Tibial nerve (tissue), 4 donors: ENCODE measurements at places on chromosomes 6 and 20. TPM values are rescaled to one million over a fixed set of nuclear protein-coding genes. Genes with fewer than 3 reads are reported as not detected.

The CCN6 gene
- total RNA-seq: 0.39 TPM

The PSMG4 gene
- total RNA-seq: 28.8 TPM

DNA sequence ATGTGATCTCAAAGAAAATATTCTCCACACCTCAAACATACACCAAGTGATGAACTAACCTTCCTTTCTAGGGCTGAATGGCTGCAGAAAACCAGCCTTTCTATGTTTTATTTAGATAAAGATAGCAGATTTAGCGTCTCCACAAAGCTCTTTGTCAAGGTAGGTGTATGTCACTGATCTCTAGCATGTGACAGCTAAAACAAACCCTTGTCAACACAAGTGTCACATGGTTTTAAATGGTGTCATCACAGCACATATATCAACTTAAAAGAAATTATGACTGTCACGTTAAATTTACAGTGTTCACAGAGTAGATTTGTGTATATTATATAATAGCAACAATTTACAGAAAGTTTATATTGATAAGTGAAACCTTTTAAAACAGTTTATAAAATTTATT lies 58.3 kb downstream of the TENT5A start:
- H3K4me1 ChIP-seq: no peaks in the 10 kb centered on the region
- DNase-seq: no peak
- no peak overlapping the region for H3K4me3 ChIP-seq
- H3K27ac ChIP-seq: no peak overlapping the region
- H3K27me3 ChIP-seq: no peaks in the 10 kb centered on the region
- no peaks in the 10 kb centered on the region for H3K36me3 ChIP-seq

The TMEM200A gene
- 10.5 TPM for total RNA-seq

DNA sequence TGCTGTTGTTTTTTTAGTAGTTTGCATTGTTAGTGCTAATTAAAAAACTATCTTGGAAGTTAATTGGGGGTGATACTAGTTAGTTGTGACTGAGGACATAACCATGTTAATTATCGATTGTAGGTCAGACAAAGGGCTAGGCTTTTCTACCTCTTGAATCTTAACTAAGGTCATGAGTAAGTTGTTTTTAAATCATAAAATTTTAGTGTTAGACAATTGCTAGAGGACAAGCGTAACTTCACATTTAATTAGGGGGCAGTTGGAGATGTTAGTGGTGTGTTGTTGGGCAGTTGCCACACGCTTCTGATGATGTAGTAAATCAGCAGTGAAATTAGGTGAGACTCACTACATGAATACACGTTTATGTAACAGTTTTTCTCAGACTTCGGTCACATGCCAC lies 619.1 kb upstream of the FLRT3 start:
- H3K4me3 ChIP-seq: no peak overlapping the region
- H3K36me3 ChIP-seq: no peaks in the 10 kb centered on the region
- H3K27me3 ChIP-seq: no peaks in the 10 kb centered on the region
- DNase-seq: no peak

The SYCP2 gene
- total RNA-seq: 3.1 TPM

- H3K27me3 ChIP-seq: peaks cover 8% of the 10 kb centered on the region
- peak overlapping the region; percentile 50 for H3K4me3 ChIP-seq
- peaks cover 20% of the 10 kb centered on the region for H3K36me3 ChIP-seq
- DNase-seq: no peak
Measured at GRCh38 chr20:62405981-62406513, 1.0 kb downstream of the CABLES2 start.

DNA sequence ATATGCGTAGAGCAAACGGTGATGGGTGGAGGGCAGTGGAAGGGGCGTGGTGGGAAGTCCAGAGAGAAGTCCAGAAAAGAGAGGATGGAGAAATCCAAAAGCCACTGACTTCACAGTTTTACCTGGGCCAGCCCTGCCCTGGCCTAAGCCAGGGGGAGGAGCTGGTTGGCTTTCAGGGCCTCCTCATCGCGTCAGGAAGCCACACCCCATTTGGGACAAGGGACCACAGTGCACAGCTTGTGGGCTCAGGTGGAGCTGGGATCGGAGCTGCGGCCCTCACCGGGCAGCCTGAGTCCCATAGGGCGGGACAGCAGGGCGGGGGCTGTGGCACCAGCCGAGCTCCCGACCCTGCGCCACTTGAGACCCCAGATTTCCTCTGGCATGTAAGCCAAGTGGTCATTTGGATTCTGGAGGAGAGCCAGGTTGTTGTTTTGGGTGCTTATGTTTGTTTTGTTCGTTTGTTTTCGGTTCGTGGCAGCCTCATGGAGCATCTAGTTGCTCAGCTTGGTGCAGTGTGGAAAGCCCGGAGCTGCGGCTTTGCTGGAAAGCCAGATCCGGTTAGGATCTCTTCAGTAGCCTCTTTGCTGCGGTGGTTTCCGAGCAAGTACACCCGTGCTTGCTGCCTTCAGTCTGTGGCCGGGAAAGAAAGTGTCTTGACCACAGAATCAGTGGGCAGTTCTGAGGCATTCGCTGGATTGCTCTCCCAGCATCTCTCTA lies 42.2 kb downstream of the RIOK1 start:
- H3K4me3 ChIP-seq: no peak overlapping the region
- H3K36me3 ChIP-seq: no peaks in the 10 kb centered on the region
- H3K27me3 ChIP-seq: no peaks in the 10 kb centered on the region
- H3K4me1 ChIP-seq: no peaks in the 10 kb centered on the region
- DNase-seq: no peak

The COL20A1 gene
- total RNA-seq: not detected

DNA sequence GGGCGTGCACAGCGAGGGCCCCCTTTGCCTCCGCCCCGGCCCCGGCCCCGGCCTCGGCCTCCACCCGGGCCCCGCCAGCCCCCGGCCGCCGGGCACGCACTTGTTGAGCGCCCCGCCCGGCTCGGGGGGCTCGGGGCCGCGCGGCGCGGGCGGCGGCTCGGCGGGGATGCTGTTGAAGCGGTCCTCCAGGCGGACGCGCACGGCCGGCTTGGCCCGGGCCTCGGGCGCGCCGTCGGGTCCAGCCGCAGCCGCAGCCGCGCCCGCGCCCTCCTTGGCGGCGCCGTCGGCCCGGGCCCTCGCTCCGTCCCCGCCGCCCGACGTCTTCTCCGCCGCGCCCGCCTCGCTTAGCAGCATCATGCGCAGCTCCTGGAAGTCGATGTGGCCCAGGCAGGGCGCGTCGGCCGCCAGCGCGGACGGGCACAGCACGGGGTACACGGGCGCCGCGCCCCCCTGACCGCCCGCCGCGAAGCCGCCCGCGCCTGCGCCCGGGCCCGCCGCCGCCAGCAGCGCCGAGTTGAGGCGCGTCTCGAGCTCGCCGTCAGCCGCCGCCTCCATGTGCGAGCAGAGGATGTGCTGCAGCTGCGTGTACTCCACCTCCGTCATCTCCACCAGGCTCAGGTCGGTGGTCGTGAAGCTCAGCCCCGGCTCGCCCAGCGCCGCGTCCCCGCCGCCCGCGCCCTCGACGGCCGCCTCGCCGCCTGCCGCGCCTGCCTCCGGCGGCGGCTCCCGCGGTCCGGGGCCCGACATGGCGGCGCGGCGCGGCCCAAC lies 514 bp downstream of the TCFL5 start:
- no peak for DNase-seq
- H3K4me1 ChIP-seq: peaks cover 8% of the 10 kb centered on the region
- H3K4me3 ChIP-seq: peak overlapping the region; percentile 60
- no peaks in the 10 kb centered on the region for H3K27me3 ChIP-seq

DNA sequence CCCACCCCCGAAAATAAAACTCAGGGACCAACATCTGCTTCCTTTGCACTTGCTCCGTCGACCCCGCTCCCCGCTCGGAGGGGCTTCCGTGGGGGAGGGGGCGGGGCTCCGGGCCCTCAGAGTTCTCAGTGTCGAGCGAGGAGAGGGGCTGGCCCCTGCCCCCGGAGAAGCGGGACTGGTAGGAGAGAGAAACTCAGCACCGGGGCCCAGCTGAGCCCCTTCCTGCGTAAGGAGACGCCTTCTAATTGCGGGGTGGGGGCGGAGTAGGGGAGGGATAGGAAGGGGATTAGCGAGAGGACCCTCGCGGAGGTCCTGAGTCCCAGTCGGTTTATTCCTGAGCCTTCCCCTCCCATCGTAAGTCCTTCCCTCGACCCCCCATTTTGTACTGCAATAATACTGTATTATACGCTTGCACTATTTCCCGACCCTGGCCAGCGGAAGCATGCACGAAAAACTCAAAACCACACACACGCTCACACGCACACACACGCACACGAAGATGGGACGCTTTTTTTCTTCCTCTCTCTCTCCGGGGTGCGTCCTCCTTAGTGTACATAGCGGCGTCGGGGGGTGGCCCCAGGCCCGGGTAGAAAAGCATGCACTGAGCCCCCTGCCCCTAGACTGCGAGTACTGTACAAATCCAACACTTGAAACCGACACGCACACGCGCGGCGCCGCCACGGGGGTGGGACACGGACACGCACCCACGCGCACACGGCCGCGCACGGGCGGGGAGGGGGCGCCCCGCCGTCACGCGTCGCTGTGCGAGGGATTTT lies 22.1 kb upstream of the SLC22A7 start:
- peaks cover 56% of the 10 kb centered on the region for H3K27me3 ChIP-seq
- no peak for DNase-seq
- peak overlapping the region; percentile 47 for H3K27ac ChIP-seq
- peaks cover 16% of the 10 kb centered on the region for H3K4me1 ChIP-seq
- H3K4me3 ChIP-seq: peak overlapping the region; percentile 33

- H3K4me3 ChIP-seq: no peak overlapping the region
- no peaks in the 10 kb centered on the region for H3K27me3 ChIP-seq
- DNase-seq: no peak
- H3K36me3 ChIP-seq: no peaks in the 10 kb centered on the region
- H3K27ac ChIP-seq: no peak overlapping the region
Measured at GRCh38 chr6:158573542-158573931, 13.6 kb downstream of the TMEM181 start.

The OR2H2 gene
- not detected for total RNA-seq

- peaks cover 12% of the 10 kb centered on the region for H3K4me1 ChIP-seq
- H3K36me3 ChIP-seq: no peaks in the 10 kb centered on the region
- H3K27me3 ChIP-seq: peaks cover 49% of the 10 kb centered on the region
- DNase-seq: no peak
Measured at GRCh38 chr20:64104667-64105451, 2.5 kb downstream of the NPBWR2 start.

DNA sequence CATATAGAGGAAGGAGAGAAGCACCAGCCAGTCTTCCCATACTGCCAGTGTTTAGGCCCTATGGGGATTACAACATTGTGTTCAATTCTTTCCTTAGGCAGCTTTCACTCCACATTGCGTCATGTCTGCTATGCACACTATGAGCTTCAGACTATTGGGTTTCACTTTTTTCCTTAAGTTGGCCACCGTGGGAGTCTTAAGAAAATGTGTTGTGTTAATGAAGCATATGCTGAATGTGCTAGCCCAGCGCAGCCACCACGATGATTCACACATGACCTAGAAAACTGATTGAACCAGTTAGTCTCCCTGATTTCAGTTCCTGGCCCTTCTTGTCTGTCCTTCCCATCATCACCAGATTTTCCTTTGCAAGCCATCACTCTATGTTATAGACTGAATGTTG lies 21.5 kb downstream of the TUBB2B start:
- H3K36me3 ChIP-seq: no peaks in the 10 kb centered on the region
- peaks cover 29% of the 10 kb centered on the region for H3K4me1 ChIP-seq
- H3K27me3 ChIP-seq: no peaks in the 10 kb centered on the region

The SCRT2 gene
- not detected for total RNA-seq
